ENCODE measurements at places on chromosomes 12 and 14. TPM values are rescaled to one million over a fixed set of nuclear protein-coding genes. Genes with fewer than 3 reads are reported as not detected.

The RPL10L gene
- 0.25 TPM for polyA plus RNA-seq

DNA sequence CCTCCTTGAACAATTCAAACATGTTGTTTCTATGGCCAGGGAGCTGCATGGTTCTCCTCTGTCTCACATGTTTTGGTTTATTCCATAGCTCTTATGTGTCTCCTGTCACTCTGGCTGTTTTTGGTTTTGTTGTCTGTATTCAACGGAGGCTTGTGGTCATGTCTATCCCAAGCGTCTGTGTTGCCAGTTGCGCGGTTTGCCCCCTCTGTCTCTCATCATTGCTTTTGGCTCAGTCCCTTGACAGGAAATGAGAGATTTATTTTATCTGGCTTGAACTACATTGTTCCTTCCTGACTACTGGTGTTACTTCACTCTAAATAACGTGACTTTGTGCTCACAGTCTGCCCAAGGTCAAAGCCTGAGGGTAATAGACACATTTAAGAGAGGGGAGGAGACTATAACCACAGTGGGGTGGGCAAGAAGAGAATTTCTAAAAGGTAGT lies 96.4 kb upstream of the SOX5 start:
- no peak for DNase-seq

The EXOC3L4 gene
- polyA plus RNA-seq, result 0.80 TPM

DNA sequence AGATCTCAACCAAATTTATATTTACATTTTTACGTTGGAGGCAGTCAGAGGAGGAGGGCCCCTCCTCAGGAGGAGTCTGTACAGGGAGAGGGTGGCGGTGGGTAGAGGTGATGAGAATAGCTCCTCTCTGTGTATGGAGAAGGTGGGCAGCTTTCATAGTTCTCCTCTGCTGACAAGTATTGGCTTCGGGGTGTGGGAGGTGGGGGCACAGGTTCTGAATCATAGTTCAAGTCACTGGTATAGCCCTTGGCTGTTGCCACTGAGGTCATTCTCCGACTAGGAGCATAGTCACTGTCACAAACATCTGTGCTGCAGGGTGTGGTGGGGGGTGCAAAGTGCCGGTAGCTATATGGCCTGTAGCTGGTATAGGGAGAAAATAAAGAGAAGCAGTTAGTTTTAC lies 50.3 kb downstream of the BCL2L14 start:
- DNase-seq, result no peak

DNA sequence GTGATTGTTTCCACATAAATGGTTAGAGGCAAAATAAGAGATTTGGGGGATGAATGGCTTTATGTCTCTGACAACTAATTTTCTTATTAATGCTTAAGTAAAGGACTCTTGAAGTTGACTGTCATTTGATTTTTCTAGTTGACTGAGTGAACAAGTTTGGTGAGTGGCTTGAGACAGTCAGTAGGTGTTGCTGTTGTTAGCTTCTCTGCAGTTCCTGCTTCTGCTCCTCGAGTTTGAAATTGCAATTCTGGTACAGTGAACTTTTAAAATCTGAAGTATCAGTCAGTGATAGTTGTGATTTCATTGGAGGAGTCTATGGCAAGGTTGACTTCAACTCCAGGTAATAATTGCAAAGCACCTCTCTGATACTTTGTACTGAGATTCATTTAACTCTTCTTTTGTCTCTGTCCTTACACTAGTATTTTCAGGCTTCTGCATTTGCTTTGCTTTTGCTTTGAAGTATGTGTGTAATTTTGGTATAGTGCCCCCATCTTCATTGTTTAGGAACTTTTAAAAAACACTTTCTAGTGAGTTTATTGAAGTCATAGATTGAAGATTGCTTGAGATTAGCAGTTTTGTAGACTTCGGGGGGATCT lies 415.5 kb downstream of the PCNX1 start:
- peak; percentile 43 for DNase-seq

- no peak for DNase-seq
These were observed 16.9 kb downstream of the BRF1 start for GRCh38 chr14:105283899-105284298.

DNA sequence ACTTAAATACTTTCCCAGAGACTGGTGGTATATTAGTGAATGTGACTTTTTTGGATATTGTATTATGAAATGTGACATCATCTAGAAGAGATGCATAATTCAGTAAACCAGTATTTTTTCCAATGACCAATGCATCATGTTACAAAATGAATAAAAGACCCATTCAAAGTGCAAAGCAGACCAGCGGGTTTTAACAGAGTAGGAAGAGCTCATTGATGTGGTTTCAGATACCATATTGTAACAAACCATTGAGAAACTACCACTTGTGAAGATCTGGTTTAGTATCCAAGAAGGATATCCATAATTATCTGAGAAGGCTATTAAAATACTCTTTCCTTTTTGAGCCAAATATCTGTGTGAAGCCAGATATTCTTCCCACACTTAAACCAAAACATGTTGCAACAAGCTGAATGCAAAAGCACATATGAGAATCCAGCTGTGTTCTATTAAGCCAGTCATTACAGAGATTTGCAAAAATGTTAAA lies 47.7 kb downstream of the MVK start:
- no peak for DNase-seq

The PZP gene
- 0.68 TPM for polyA plus RNA-seq

GRCh38 chr12:52255926-52256583 lies 18.4 kb upstream of the KRT86 start:
- DNase-seq, result no peak

- DNase-seq, result no peak
These were observed 32.5 kb upstream of the TC2N start for GRCh38 chr14:91899806-91900205.
